Vagina (tissue), 2 donors: ENCODE measurements at places on chromosomes 2 and 18. TPM values are rescaled to one million over a fixed set of nuclear protein-coding genes. Genes with fewer than 3 reads are reported as not detected.
A peak's percentile ranks its signal among the peaks of the same experiment; 100 is the strongest.

- DNase-seq, result no peak
These were observed 10.8 kb downstream of the DLGAP1 start for GRCh38 chr18:4444306-4444705.

DNA sequence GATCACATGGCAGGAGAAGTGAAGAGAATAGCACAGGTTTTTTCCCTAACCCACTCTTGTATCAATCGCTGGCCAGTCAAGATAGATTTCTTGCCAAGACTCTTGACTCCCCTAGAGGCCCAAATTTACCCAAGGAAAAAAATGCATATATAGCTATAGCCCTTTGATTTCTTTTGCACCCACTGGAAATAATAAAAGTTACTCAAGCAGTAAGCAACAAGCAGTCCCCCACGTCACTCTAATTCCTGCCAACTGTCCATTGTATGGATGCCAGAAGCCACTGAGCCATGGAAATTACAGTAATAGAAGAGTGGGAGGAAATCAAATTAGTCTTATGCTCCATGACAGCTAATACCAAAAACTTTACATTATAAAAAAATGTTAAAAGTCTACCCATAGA, 125.3 kb upstream of the SLC39A10 start:
- DNase-seq, result no peak

Gene IL18R1
- total RNA-seq, result 4.9 TPM

DNA sequence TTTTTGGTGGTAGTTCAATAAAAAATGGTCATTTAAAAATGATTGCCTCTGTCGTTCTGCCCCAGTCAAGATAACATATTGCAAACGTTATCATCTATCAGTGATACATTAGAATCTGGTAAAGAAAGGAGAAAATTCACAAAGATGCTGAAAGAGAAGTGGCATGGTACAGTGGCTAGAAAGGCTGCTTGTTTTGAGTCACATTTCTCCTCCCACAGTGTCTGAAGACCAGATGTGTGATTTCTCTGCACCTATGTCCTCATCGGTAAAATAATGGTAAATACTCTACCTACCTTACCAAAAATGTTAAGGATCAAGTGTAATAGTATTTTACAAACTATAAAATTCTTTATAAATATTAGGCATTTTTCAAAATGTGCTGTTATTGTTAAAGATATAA, 76.1 kb upstream of the NOSTRIN start:
- DNase-seq, result no peak

GRCh38 chr2:219298759-219299371, 10.3 kb downstream of the PTPRN start:
- no peak for DNase-seq

Gene IL1RN
- 253 TPM for total RNA-seq

DNA sequence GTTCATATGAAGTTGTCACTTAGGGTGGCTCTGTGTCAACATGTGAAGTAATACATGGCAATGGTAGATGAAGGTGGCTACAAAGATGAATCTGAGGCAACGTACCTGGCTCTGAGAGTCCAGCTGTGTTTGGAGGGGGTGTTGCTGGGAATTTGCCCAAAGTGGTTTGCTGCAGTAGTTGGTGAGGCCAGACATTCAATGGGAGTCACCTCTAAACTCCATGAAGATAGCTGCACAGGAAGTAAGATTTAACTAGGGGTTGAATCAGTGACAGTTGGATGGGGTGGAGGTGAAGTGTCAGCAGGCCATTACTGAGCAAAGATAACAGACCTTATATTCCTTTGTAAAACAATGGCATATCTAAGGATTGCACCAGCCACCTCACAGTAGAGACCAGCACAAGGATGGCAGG, 71.8 kb downstream of the NUP35 start:
- DNase-seq, result no peak

Gene DAW1
- not detected for total RNA-seq

Gene C2orf78
- total RNA-seq, result not detected

DNA sequence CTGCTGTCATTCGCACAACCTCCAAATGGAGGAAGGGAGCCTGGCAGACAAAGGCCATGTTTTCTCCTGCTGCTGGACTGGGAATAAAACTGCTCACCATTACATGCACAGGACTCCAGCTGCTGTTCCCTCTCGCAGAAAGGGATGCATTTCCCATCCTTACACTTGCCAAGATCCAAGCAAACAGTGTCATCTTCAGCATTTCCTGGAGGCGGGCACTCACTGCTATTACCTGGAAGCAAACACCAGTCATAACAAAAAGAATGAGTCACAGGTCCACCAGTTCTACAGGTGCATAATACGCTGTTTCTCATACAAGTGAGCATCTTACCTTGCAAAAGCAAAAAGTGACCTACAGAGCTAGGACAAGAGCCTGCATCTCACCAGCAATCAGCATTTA, 22.7 kb downstream of the IAH1 start:
- DNase-seq, result no peak

Gene LRRC30
- total RNA-seq, result not detected

Gene NTSR2
- total RNA-seq, result not detected

Gene GAL3ST2
- 0.98 TPM for total RNA-seq

Gene ACVR1C
- total RNA-seq, result 6.6 TPM

Gene ITGB6
- total RNA-seq, result 17.2 TPM

DNA sequence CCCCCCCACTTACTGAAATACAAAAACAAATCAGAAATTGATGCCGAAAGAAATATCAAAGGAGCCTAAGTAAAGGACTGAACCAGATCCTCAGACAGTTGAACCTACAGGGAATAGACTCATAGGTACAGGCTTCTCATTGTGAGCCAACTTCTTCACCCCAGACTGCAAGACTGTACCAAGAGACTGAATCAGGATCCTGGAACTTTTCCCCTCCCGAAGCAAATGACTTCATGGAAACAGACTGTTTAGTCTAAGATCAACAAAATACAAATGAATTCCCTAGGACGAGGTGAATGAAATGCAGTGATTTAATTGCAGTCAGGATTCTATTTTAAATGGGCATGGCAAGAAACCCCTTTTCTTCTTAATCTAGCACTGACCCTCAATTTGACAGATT, 53.6 kb upstream of the RNF152 start:
- no peak for DNase-seq

DNA sequence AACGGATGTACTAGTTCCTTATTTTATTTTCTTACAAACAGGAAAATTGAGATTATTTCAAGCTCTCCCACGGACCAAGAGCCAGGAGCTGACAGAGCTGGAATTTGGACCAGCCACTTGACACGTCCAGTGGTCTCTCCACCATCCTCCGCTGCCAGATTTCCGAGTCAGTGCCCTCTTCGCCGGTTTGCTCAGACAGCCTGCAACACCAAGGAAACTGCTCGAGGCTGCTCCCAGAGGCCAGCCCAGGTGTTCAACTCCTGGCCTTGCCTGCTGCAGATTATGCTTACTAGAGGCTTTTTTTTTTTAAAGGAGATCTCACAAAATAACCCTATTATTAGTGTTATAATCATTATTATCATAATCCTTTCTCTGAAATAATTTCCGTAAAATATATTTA, 779.8 kb downstream of the RNF144A start:
- no peak for DNase-seq

DNA sequence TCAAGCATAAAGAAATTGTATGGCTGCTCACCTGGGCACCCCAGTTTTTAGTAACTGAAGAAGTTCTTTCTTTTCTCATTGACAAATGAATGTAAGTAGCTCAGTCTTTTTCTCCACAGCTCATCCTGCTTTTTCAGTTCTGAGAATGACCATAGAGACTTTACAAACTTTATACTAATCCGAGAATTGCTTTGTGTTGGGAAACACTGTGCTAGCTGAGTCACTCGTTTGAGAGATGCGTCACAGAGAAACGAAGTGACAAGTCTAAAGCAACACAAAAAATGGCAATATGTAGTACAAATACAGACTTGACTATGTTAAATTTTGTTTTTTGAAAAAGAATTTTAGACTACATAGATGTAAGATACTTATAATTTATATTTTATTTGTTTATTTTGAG, 9.0 kb downstream of the LRRTM4 start:
- no peak for DNase-seq

DNA sequence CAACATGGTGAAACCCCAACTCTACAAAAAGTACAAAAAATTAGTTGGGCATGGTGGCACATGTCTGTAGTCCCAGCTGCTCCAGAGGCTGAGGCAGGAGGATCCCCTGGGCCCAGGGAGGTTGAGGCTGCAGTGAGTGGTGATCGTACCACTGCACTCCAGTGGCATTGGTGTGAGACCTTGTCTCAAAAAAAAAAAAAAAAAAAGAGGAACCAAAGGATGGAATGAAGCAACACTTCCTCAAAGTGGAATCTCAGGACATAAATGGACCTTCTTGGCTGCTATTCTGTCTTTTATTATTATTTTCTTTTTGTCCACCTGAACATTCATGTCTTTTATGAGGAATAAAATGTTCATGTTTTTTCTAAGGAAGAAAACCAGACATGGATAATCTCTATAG, 13.7 kb downstream of the GEMIN6 start:
- no peak for DNase-seq

- no peak for DNase-seq
These were observed 47.2 kb upstream of the RAB12 start for GRCh38 chr18:8562070-8562469.

Gene RAMP1
- 120 TPM for total RNA-seq

Gene GPR35
- 3.9 TPM for total RNA-seq

Gene ANKRD30BL
- 1.2 TPM for total RNA-seq

GRCh38 chr2:12099374-12099773, 352.9 kb downstream of the LPIN1 start:
- peak; percentile 25 for DNase-seq

Gene SIX2
- total RNA-seq, result 16.7 TPM

Gene CIB4
- total RNA-seq, result not detected

DNA sequence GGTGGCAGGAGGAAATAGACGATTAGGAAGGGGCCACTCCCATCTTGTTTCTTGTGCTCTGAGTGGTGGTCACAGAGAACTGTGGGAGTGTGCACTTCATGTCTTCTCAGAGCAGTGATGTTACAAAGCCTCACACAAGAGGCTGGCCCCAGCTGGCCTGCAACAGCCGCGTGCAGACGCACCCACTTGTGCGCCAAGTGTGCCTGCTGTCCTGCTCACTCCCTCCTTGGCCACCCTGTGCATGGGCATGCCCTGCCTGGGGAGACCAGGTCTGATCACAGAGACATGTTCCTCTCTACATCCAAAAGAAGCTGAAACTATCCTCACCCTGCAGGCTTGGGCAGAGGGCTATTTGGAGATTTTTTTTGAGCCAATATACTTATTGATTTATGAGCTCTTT, 108.4 kb downstream of the MRO start:
- no peak for DNase-seq

DNA sequence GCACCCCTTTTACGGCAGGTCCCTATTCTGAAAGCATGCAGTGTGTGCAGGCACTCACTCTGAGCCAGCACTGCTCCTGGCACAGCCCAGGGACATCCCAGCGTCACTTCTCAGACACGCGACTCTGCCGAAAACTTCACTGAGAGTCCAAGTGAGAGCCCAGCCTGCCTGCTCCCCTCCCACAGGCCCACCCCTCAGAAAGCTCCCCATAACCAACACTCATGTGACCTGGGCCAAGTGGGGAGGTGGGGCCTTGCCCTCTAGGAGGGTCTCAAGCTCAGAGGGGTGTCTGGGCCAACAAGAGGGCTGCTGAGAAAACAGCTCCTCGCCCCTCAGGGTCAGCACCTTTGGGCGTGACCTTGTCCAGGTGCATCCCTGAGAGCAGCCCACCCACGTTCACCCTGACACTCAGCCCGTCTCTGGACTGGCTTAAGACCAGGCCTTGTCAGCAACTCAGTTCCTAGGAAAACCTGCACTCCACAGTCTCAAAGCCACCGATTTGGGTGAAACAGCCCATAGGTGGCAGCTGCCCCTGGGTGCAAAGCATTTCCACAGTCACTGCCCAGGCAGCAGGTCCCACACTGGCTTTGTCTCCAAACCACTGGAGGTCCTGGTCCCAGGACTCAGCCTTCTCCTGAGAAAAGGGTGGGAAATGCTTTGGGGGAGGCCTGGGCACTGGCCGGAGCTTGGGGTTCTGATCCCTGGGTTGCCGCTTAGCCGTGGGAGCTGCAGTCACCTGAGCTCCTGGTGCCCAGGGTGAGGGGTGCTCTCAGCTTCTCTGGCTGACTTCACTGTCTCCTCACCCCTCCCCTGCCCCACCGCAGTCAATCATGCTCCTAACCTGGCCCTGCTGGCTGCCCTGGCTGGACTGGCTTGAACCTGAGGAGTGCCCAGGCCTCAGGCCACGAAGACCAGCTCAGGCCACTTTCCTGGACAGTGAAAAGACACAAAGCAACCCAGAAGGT, 209.6 kb downstream of the HDAC4 start:
- DNase-seq, result no peak
